A549 treated with CORT108297 at 1 μM for 4 hours (cell line): ENCODE measurements at places on chromosomes 7 and 10. TPM values are rescaled to one million over a fixed set of nuclear protein-coding genes. Genes with fewer than 3 reads are reported as not detected.

Gene FAM107B
- total RNA-seq: 112 to 154 TPM (median 140 TPM) in 5 replicates

Gene LIMK1
- 30.1 to 37.4 TPM (median 35.7 TPM) in 5 replicates for total RNA-seq

Gene CTNNA3
- not detected in 5 replicates for total RNA-seq

Gene SPAG6
- total RNA-seq: not detected in 5 replicates

Gene TAS2R3
- not detected in 5 replicates for total RNA-seq

Gene GLUD1
- total RNA-seq: 82.8 to 98.9 TPM (median 94.6 TPM) in 5 replicates

Gene MUC3A
- total RNA-seq: 14.0 to 19.4 TPM (median 17.8 TPM) in 5 replicates

Gene HOXA10
- 6.7 to 8.3 TPM (median 7.4 TPM) in 5 replicates for total RNA-seq

Gene ZNF804B
- total RNA-seq: not detected in 5 replicates
